NCI-H460 (cell line): ENCODE measurements at places on chromosomes 16 and 17. TPM values are rescaled to one million over a fixed set of nuclear protein-coding genes. Genes with fewer than 3 reads are reported as not detected.
A peak's percentile ranks its signal among the peaks of the same experiment; 100 is the strongest.

Gene RUNDC1
- 7.9 and 10.9 TPM in 2 replicates for total RNA-seq

GRCh38 chr16:57471209-57471608, 8.7 kb downstream of the POLR2C start:
- DNase-seq, result no peak

DNA sequence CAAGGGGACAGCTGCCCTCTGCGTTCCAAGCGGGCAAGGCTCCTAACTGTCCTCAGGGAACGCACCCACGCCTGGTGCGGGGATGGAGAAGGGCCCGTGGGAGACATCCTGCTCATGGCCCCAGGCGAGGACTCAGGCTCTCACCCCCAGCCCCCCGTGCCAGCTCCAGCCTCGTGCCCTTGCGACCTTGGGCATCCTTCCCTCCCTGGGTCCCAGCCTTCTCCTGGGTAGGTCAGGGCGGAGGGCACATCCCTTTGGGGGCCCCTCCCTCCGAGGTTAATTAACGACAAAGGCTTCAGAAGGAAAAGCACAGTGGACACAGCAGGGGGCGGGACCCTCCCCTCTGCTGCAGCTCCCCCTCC, 3.0 kb downstream of the PGAP6 start:
- no peak for DNase-seq

DNA sequence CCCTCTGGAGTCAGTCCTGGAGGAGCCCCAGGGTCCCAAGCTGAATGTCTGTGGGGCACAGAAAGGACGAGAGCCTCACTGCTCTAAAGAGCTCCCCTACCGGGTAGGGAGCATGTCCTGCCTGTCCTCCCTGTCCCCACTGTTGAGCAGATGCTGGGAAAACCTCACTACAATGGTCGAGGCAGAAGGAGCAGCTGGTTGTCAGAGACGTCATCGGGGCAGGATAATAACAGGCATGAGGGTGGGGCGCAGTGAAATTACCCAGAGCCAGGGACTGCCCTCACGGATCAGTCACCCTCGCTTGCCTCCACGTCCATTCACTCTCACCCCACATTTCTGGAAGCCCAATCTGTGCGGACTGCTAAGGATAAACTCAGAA, 538 bp downstream of the TM4SF5 start:
- no peak for DNase-seq

GRCh38 chr17:7290166-7290565, 4.3 kb downstream of the YBX2 start:
- DNase-seq, result no peak

DNA sequence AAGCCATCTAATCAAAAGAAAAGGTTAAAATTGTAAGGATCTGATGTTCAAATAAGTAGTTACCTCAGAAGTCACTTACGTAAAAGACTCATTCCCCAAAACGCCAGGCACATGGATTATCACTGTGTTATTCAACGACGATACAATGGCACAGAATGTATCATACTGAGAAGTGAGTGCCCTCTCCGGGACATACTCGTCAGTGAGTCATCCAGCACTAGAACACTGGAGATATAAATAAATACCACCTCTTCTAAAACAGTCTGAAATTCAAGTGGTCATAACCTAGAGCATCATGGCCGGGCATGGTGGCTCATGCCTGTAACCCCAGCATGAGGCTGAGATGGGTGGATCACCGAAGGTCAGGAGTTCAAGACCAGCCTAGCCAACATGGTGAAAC, 24.9 kb downstream of the USP31 start:
- DNase-seq, result no peak

DNA sequence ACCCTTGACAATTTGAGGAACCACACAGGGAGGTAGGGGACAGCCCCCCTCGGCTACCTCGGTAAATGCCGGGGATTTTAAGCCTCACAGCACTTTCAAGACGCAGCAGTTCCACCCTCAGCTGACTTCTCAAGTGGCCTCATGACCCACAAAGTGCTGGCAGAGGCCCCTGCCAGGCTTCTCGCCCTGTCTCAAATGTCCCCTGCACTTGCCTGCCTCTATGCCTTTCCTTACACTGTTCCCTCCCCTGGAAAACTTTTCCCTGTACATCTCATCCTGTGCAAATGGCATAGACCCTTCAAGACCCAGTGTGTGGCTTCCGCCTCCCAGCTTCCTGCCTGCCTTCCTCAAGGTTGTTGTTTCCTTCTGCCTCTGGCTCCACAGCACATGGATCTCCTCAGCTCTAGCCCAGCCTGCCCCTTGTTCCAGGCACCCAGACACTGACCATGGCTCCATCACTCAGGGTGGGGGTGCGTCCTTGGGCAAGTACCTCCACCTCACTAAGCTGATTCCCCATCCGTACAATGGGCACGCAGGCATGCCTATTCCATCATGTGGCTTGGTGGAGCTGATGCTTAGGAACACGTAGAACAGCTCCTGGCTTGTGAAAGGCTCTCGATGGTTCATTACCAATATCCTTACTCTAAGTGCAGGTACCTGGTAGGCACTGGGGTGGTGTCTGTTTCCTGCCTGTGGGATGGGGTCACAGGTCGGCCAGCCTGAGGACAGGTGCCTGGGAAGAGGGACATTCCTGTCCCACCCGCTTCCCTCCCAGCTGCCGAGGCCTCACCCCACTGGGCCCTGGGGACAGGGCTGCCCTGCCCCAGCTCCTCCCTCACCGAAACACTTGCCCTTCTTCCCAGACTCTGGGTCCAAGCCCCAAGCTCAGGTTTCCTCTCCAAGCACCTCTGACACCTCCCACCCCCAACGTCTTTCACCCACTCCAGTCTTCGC, 24.0 kb downstream of the MMP15 start:
- no peak for DNase-seq

DNA sequence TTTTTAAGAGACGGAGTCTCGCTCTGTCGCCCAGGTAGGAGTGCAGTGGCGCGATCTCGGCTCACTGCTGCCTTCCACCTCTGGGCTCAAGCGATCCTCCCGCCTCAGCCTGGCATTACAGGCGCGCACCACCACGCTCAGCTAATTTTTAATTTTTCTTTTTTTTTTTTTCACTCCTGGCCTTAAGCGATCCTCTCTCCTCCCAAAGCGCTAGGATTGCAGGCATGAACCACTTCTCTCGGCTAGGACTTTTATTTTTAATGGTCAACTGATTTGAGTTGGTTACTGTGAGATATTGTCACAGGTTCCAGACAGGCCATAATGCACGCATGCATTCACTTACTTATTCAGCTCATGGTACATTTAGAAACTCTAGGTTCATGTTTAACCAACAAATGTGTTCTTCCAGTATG, 888 bp downstream of the PIGW start:
- DNase-seq, result no peak

DNA sequence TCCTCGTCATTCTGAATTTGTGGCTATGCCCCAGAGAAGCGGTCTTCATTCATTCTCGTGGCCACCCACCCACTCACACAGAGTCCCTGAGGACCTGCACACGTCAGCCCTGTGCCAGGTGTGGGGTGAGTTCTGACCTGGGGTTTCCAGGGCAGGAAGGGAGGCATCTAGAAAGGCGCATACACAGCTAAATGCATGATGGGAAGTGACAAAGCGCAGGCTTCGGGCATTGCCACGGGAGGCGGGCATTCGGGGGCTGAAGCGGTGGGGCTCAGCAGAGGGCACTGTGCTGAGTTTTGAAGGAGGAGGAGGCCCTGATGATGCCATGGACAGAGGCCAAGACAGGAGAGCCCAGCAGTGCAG, 10.9 kb downstream of the UBALD2 start:
- DNase-seq, result no peak

Gene CDRT15L2
- total RNA-seq, result not detected in 2 replicates

GRCh38 chr16:67278773-67279295, 498 bp upstream of the PLEKHG4 start:
- DNase-seq, result no peak

- no peak for DNase-seq
Measured at GRCh38 chr17:81832608-81833159, 407 bp downstream of the MCRIP1 start.

Gene KRT39
- not detected in 2 replicates for total RNA-seq

GRCh38 chr16:57012353-57012752, 23.0 kb downstream of the NLRC5 start:
- DNase-seq, result no peak

- no peak for DNase-seq
Measured at GRCh38 chr17:41490000-41490990, 585 bp upstream of the KRT36 start.

Gene LGALS9B
- 1.8 and 1.9 TPM in 2 replicates for total RNA-seq

DNA sequence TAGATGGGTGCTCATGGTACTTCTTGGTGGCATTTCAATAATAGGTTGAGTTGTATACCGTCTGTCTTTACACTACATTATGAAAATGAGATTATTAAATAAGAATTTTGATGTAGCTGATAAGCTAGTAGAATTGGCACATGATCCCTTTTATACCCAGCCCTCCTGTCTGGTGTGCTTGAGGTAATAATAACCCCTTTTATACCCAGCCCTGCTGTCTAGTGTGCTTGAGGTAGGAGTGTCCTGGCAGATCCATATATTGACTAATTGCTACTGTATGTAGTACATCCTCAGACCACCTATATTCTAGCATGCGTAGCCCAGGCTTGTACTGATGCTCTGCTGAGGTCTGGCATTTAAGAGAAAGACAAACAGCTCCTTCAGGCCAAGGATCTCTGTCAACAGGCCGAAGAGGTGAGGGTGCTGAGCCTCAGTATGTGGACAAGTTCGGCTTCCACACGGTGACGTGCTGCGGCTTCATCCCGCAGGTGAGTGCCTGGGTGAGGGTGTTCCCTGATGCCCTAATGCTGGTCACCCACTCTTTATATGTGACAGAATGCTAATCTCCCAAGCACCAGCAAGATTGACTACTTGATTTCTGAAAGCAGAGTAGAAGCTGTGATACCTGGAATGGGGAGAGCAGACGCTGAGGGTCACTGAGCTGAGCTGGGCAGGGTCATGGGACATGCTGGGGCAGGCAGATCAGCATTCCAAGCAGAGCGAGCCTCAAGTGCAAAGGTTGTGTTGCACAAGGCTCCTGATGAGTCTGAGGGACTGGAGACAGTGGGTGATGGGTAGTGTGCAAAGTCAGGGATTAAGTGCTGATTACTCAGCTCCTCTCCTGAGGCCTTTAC, 5.7 kb downstream of the FN3K start:
- DNase-seq, result no peak

- peak; percentile 61 for DNase-seq
Measured at GRCh38 chr16:48623304-48624016, 13.5 kb upstream of the N4BP1 start.

DNA sequence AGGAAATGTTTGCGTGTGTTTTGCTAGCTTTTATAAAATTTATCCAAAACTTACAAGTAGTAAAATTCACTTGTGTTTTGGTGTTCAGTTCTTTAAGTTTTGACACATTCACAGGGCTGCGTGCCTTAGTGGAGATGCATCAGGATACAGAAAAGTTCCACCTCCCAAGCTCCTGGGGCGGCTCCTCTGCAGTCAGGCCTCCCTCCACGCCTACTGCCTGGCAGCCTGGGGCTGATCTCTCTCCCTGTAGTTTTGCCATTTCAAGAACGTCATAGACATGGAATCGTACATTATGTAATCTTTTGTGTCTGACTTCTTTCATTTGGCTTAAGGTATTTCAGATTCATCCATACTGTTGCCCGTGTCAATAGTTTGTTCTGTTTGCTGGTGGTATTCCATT, 27.2 kb upstream of the IRF8 start:
- no peak for DNase-seq

Gene SLC5A10
- total RNA-seq, result not detected in 2 replicates

DNA sequence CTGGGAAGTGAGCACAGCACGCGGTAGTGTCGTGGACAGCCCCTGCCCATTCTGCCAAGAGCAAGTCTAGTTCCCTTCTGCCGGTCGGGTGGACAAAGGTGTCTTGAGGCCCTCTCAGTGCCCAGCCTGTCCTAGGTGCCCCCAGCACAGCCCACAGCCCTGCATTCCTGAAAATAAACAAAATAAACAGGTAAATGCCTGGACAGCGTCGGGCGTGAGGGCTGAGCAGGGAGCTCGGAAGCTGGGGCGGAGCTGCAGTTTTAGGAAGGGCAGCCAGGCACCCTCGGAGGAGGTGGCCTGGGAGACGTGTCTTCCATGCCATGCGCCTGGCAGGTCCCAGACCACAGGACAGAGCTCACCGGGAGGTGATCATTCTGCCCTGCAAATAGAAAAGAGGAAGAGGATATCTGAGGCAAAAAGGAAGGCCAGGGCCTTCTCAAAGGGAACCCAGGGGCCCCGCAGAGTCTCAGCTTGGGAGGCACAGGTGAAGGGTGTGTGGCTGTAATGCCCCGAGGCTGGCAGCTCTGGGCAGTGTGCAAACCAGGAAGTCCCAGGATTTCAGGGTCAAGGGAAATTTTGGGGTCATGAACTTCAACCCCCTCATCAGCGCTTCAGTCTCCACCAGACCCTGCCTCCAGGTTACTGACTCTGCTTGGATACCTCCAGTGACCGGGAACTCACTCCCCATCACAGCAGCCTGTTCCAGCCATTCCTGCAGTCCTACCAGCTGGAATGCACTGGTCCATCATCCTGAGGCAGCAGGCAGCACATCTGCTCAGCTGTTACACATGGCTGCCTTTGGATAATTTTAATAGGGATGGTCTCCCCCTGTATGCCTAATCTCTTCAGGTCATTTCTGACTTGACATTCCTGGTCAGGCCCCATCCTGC, 1.7 kb downstream of the ZNF469 start:
- DNase-seq, result no peak

Gene RBFOX1
- not detected in 2 replicates for total RNA-seq

Gene GPRC5C
- 9.0 and 10.4 TPM in 2 replicates for total RNA-seq

- no peak for DNase-seq
Measured at GRCh38 chr17:64335486-64335885, 55.2 kb downstream of the PECAM1 start.

- DNase-seq, result peak; percentile 90
Measured at GRCh38 chr16:88264641-88265285, 118.0 kb upstream of the ZNF469 start.

- peak; percentile 12 for DNase-seq
Measured at GRCh38 chr17:47324224-47325020, 667 bp downstream of the EFCAB13 start.

DNA sequence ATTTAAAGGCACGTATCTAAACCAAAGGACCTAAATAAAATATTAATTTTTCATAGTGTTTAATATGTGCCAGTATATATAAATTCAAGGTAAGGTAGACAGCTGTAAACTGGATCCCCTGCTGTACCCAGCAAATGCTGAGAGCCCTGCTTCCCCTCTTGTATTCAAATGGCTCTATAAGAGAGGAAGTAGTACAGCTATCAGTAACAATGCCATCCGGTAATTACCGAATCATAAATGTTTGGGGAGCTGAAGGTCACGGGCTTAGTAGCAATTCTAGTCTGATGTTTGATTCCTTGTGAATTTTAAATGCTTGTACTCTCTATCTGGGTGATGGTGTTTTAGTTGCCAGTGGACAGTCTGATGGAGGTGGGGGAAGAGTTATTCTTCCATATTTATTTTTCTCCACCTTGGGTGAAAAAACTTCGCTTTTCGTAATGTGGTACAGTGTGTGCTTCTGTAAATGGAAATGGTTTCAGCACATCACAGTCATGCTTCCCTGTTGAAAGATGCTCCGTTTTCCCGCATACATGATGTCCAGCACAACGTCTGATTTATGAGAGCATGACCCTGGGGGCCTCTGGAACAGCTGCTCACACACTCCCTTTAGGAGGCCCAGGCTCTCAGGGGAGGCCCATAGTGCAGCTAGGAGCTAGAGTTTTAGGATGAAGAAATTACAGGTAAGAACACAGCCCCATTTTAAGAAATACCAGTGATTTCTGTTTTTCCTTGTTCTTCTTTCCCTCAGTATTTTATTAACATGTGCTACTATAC, 423.9 kb downstream of the WWOX start:
- no peak for DNase-seq

- no peak for DNase-seq
Measured at GRCh38 chr17:77686903-77687302, 271.6 kb upstream of the TNRC6C start.

- DNase-seq, result no peak
Measured at GRCh38 chr17:63698886-63699637, 863 bp downstream of the LIMD2 start.
